ENCODE measurements at places on chromosomes 11 and 22.

GRCh38 chr11:30749268-30749667 is 163.1 kb upstream of the MPPED2 start:
- no peak for DNase-seq

GRCh38 chr22:39153220-39153717 is 789 bp upstream of the CBX7 start:
- DNase-seq = no peak

DNA sequence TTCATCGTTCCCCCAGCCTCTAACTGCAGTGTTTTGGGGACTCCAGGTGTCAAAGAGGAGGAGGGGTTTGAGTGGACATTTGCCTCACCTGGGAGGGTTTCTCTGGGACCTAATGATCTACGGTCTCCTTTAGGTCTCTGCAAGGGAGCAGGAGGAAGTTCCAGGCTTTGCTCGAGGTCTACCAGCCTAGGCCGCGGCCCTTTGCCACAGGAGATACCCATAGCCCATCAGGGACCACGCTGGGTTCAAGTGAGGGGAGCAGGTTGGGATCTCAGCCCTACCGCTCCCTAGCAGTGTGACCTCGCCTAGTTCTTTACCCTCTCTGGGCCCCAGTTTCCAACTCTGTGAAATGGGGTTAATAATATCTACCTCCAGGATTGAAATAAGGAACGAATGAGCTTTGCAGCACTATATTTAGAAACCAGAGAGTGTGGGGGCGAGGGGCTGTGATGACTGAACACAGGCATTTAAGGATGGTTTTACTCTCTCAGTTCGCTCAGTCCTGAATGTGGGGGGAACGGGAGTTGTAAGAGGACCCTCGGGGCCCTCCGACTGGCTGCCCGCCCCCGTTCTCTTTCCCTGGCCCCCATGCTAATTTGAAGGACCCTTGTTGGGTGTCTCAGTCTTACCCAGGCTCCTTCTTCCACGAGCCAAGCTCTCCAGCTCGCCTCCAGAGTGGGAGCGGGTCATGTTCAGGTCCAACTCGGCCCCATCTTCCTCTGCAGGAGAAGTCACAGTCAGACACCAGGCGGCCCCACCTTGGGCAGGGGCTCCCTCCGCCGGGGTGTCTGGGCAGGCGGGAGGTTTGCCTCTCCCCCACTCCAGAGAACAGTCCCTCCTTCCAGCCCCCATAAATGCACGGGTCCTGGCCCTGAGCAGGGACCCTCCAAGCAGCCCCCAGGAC is 11.7 kb downstream of the PDGFB start:
- no peak for DNase-seq

DNA sequence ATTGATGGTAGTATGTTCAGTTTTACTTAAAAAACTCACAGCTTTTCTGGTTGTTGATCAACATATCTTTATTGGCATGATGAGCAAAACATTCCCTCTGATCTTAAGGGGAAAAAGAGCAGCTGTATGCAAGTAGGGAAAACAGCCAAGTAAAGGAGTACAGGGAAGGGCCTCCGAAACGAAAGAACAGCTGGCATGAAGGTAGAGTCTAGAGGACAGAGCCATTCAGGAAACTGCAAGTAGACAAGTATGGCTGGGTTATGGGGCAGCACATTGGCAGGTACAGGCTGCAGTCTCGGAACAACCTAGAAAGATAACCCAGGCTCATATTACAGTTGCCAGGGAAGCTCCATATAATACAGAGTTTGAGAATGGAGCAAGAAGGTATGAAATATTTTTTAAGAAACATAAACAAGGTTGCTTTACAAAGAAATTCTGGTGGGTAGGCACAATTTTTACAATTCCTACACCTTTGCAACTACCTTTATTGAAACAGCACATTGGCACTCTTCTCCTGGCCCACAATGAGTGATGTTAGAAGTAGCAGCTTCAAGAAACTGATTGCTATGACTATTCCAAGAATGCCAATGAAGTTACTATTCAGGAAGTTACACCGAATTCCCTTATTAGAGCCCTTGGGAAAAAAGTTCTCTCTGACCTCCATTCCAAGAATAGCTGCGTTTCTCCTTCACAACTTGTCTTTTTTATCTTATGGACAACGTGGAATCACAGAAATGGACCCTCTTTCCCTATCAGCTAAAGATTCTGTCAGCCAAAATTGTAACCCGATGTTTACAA is 45.2 kb downstream of the LGR4 start:
- no peak for DNase-seq

DNA sequence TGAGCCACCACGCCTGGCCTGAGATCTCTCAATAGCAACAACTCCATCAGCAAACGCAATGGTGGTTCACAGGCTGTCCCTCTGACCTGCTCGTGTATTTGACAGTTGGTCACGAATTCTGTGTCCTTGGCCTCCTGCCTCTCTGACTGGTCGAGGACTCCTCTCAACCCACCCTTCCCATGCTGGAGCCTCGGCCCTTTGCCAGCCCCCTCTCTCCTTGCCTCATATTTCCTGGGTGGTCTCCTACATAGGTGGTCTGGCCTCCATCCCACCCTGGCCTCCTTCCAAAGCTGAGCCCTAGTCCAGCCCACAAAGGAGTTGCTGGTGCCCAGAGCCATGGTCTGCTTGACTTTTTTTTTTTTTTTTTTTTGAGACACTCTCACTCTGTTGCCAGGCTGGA is 11.4 kb upstream of the A4GALT start:
- no peak for DNase-seq

DNA sequence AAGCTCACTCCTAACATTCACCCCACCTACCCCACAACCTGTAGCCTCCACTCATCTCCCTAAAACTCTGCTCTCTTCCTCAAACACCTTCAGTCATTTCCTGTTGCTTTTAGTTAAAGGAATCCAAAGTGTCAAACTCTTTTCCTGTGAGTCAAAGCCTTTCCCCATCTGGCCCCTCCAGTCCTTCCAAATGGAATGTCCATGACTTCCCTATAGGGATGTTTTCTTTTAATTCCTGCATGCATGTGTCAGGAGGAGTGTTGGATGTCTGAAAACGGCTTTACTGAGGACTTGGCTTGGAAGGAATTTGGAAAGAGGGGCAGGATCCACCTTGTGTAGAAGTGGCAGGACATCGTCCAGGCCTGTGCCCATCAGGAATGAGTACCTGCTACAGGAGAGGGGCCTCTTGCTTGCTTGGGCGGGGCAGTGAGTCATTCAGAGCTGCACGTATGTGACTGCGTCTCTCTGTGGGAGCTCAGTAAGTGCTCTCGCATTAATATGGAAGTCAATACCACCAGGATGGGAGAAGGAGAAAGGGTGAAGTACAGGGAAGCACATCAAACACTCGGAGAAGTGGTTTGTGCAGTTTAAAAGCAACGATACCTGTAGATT is 491.9 kb downstream of the OPCML start:
- no peak for DNase-seq

- no peak for DNase-seq
These were observed 2.4 kb downstream of the HMBS start for GRCh38 chr11:119087123-119087522.

DNA sequence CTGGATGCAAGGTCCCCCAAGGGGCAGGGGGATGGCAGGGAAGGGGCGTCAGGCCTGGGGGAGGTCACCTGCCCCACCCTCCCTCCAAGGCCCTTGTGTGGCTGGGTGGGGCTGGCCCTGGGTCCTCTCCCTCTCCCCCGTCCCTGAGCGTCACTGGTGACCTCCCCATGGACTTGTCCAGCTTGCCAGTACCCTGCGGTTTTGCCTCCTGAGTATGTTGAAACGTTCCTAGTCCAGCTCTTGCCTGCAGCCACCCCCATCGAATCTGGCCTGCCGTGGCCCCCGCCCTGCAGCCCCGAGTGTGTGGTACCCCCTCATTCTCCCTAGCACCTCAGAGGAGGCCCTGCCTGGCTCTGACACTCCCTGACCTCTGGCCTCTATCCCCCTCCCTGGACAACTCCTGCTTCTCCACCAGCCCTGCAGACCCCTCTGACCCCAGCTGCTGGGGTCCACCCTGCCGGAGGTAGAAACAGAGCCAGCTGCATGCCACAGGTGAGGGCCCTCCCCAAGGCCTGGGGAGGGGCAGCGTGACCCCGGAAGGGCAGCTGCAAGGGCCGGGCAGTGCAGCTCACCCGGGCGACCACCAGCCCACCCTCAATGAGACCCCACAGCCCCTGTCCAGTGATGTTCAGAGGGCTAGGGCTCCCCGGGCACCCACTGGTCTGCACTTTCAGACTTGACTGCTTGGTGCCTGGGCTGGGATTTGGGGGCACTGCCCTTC is 4.1 kb upstream of the MUC6 start:
- no peak for DNase-seq

DNA sequence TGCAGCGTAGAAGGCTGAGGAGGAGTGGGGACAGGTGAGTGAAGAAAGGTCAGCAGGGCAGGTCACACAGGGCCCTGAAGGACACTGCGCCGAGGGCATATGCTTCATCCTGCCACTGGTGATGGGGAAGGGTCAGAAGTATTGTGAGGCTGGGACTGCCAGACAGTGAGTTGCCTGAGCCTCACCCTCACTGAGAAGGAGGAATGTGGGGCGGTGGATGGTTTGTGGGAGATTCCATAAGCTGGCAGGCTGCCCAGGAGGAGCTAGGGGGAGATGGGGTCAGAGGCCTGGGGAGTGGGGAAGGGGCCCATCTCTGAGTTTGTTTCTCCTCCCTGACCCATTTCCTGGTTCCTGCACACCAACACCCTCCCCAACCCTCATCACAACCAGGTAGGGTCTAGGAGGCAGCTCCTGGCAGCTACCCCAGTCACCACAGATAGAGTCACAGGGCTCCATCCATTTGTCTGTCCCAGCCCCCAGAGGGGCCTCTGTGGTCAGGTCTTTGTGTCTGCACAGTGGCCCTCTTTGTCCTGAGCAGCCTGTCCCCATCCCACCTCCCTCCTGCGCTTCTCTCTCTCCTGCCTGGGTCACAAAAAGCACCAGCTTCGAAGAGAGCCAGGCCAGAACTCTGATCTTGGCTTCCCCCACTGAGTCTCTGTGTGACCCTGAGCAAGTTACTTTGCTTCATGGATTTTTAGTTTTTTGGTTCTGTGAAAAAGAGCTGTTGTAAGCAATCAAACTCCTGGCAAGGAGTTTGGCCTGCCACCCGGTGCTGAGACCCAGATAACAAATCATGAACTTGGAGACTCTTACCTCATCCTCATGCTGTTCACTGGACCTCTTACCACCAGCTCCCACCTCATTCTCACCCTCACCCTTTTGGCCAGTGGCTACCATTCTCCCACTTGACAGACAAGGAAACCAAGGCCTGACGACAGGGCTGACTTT is 4.6 kb upstream of the P2RY2 start:
- no peak for DNase-seq

- peak; percentile 40 for DNase-seq
These were observed 61.4 kb upstream of the BMAL1 start for GRCh38 chr11:13216019-13216710.

DNA sequence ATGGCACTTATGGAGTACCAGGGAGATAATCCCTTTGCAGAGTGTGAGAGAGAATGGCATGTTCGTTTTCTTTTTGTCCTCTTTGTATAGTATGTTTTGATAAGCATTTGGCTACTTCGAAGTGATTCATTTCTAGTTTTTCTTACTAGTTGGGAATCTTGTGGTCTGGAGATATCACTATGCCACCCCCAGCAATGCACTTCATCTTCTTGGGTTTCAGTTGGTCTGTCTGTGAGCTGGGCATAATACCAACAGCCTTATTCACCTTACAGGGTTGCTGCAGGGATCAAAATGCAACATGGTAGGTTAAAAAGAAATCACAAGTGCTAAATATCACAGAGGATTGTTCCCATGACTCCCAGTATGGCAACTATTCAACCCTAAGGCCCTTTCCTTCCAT is 387.8 kb upstream of the CADM1 start:
- DNase-seq = no peak

DNA sequence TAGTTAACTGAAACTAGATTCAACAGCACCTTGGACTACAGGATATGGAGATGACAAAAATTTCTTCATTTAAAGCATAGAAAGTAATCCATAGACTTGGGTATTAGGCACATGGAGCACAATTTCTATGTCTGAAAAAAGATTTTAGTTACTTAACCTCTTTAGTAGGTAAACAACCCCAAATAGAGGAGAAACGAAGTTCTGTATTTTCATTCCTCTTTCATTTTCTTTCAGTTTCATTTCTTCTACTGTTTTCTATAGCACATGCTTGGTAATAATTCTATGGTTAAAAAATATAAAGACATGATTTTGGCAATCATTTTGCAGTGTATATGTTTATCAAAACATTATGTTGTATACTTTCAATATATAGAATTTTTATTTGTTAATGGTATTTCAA is 99.5 kb downstream of the CASP12 start:
- no peak for DNase-seq

DNA sequence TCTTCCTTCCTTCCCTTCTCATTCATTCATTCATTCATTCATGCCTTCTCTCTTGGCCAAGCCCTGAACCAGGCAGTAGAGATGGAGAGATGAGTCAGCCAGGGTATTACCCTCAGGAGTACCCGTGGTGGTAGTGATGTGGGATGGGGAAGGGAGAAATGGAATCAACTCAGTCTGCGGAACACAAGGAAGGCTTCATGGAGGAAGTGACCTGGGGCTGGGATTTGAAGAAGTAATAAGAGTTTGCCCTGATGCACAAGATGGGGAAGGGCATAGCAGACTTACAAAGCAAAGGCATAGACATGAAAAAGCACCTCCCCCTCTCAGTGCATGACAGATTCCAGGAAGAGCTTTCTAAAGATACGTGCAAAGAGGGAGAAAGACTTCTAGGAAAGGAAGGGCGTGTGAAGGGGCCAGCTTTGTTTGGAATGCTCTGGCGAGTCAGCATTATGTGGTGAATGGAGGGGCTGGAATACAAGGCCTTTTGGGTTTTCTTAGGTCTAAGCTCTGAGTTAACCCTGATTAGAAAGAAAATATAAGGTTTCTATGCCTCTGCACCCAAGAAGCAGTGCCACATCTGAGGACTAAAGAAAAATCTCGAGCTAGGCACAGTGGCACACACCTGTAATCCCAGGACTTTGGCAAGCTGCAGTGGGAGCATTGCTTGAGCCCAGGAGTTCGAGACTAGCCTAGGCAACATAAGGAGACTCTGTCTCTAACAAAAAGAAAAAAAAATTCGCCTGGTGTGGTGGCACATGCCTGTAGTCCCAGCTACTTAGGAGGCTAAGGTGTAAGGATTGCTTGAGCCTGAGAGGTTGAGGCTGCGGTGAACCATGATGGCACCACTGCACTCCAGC is 36.4 kb upstream of the ACER3 start:
- no peak for DNase-seq

All from stimulated activated CD4-positive, alpha-beta T cell treated with anti-CD3 and anti-CD28 coated beads, Interleukin-15, amount 100 ng/mL, for 48 hours (primary cell).